ENCODE measurements at places on chromosomes 7 and 10.

DNA sequence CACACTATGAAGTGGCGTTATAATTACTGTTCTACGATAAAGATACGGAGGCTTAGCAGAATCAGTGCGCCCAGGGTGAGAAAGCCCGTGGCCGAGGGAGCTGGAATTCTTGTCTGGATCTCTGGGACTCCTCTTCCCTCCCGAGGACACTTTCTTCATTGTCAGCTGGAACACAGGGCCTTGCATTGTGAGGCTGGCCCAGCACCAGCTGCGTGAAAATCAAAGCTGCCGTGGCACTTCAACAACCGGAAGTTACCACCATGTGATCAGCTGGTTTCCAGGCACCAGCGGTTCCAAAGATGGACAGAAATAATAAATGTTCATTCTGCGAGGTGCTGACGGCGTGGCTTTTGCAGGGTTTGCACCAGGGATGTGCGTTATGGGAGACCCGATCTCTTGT is 234.0 kb upstream of the PITRM1 start:
- no peak for DNase-seq

DNA sequence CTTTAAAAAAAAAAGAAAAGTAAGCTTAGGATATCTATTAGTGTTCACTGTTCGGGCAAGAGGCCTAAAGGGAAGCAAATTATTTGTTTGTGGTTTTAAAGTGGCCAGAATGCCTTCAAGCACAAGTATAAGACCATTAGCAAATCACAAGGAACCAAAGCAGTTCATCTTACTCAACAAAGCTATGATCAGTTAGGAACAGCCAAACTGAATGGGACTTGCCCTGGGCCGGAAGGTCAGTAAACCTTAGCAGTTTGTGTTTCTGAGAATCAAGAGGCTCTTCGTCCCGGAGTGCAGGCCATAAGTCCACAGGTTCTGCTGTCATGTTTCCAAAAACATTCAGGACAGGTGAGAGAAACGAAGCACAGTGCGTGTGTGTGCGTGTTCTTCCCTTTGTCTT is 4.5 kb downstream of the FBXW4 start:
- DNase-seq: no peak

GRCh38 chr7:33698692-33699128 is 206.6 kb upstream of the BMPER start:
- DNase-seq: no peak

- DNase-seq: peak; percentile 5
Measured at GRCh38 chr7:3301831-3302618, 973 bp downstream of the SDK1 start.

DNA sequence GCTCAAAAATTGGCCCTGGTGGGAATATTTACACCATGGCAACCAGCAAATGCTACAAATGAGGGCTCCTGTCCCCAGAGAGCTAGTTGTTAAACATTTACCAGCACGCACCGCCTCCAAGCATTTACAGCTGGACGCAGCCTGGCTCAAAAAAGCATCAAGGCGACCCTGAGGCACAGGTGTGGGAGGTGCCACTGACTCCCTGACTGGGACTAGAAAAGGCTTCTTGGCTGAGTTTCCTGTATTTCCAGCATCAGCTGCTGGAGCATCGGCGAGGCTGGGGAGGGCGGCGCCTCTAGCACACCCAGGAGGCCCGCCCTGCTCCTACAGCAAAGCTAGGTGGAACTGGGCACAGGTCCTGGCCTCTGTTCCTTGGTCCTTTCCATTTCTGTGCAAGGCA is 43.5 kb upstream of the ZRANB1 start:
- no peak for DNase-seq

DNA sequence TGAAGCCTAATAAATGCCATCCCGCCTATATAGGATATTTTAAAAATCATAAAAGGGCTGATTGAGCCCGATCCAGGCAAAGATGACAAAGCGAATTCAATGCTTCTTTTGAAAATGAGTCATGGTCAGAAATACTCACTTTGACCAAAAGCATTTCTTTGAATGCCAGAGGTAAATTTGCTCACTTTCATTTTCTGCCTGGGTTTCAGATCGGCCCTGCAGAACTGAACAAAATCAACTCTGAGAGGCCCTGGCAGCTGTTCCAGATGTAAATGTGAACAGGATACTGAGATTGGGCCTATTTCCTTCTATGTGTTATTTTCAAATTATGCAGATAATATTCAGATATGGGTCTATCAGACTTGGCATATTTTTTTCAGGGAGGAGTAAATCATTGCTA is 114.8 kb upstream of the ARID5B start:
- DNase-seq: no peak
